Fibroblast of skin of back (primary cell): ENCODE measurements at places on chromosomes 6 and 20.

GRCh38 chr6:36533321-36533720 lies 14.0 kb downstream of the STK38 start:
- no peak for DNase-seq

- DNase-seq: no peak
Observed at GRCh38 chr6:54900666-54901065, 54.1 kb downstream of the FAM83B start.

DNA sequence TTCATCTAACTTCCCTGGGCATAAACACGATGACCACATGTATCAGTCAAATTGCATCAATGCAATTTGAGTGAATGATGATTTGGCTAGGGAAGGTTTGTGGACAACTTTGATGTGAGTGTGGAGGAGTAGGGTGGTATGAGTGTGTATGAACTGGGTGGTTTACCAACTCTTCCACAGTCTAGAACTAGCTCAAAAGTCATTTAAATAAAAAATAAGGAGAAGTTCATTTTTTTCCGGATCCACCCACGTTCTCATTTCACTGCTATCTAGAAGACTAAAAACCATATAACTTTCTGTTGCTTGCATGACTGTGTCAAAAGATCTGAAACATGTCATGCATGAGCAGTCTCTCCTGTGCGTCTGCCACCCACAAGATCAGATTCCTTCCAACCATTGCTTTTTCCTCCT lies 23.6 kb downstream of the SLC35D3 start:
- DNase-seq: no peak

DNA sequence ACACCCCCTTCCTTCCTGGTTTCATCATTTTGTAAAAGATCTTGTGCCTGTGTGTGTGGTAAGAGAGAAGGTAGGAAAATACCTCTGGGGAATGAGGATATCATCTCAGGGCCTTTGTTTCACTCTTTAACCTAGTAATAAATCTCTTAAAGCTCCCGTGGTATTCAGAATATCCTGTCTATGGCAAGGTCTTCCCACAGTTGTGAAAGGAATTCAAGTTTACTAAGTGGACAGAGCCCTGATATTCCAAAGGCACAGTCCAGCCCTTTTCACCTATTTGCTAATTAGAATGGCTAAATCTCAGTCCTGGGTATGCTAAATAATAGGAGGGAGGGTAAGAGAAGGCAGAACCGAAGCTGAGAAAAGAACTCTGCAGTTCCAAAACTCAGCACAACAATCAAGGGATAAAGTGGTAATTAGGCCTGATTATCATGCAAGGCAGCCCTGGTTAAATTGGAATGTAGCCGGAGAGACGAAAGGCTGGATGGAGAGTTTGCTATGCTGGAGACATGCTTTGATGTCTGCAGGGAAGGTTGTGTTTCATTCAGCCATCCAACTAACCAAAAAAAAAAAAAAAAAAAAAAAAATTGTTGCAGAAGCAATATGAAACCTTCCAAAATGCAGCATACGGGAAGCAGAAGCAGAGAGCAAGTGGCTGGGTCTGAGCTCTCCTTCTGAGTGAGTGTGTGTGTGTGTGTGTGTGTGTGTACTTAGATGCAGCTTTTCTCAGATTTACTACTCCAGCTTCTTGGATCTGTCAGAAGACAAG lies 28.5 kb upstream of the PIM1 start:
- DNase-seq: peak; percentile 59

GRCh38 chr20:24277196-24277595 lies 192.2 kb upstream of the SYNDIG1 start:
- no peak for DNase-seq

DNA sequence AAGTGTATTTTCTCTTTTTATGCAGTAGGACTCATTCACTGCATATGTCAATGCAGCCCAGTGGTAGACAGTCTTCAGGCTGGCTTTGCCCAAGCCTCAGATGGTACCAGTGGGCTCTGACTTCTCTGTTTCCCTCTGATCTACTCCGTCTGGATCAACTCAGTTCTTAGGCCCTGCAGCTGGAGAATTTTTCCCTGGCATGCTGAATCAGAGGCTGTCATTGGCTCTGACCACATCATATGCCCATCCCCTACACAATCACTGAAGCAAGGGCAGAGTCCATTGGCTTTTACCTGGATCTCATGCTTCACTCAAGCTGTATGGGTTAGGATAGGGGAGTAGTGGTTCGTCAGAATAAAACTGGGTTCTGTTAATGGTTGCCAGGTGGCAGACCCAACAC lies 57.8 kb downstream of the KIZ start:
- DNase-seq: peak; percentile 24
